Gastroesophageal sphincter (tissue), 4 donors: ENCODE measurements at places on chromosomes 1 and 21. TPM values are rescaled to one million over a fixed set of nuclear protein-coding genes. Genes with fewer than 3 reads are reported as not detected.
A peak's percentile ranks its signal among the peaks of the same experiment; 100 is the strongest.

COL9A2 gene
- 12.0 TPM for total RNA-seq

KMO gene
- 1.1 TPM for total RNA-seq

TCHHL1 gene
- total RNA-seq = not detected

DCDC2B gene
- not detected for total RNA-seq

BGLAP gene
- not detected for total RNA-seq

FAM151A gene
- total RNA-seq = not detected

DIO1 gene
- total RNA-seq = not detected

LEFTY1 gene
- not detected for total RNA-seq

FBLIM1 gene
- 49.7 TPM for total RNA-seq

NTMT2 gene
- not detected for total RNA-seq

FOXD3 gene
- total RNA-seq = 2.3 TPM

LRRC3 gene
- 2.7 TPM for total RNA-seq

PGLYRP4 gene
- total RNA-seq = not detected

FLG gene
- under 0.01 TPM for total RNA-seq

DNA sequence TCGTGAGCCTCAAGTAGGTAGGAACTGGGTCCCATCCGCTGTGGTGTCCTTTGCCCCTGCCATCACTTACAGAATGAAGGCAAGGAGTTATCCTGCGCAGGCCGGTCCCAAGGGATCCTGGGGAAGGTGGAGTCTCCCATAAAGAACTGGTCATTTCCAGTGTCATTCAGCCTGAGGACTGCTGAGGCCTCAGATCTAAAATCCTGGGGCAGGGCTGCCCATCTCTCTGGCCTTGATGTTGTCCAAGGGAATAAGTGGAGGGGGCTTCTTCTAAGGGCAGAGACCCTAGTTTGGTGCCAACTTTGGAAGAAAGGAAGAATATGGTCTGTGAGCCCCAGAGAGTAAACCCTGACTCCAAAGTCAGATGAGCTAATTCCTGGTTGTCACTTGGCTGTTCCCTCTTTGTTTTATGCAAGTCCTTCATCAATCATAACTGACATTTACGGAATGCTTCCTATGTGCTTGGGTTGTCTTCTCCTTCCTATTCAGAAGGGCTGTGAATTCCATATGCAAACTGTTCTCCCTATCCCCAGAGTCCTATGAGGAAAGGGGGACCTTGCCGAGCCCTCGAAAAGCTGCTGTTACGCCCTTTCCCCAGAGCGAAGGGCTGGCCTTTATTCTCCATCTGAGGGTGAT, 6.9 kb downstream of the IFI6 start:
- H3K27me3 ChIP-seq = no peaks in the 10 kb centered on the region
- H3K4me1 ChIP-seq = peaks cover 12% of the 10 kb centered on the region
- ATAC-seq = no peak
- H3K4me3 ChIP-seq = no peak overlapping the region

GRCh38 chr1:44290250-44291094, 64.6 kb downstream of the ERI3 start:
- no peak overlapping the region for H3K4me3 ChIP-seq
- ATAC-seq = no peak

DNA sequence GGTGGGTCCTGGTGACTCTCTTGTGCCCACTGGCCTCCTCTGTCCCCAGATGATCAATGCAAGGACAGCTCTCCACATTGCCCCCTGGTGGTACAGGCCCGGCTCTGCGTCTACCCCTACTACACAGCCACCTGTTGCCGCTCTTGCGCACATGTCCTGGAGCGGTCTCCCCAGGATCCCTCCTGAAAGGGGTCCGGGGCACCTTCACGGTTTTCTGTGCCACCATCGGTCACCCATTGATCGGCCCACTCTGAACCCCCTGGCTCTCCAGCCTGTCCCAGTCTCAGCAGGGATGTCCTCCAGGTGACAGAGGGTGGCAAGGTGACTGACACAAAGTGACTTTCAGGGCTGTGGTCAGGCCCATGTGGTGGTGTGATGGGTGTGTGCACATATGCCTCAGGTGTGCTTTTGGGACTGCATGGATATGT, 10.8 kb downstream of the ADAMTSL4 start:
- H3K4me3 ChIP-seq = peak overlapping the region; percentile 64
- H3K27me3 ChIP-seq = no peaks in the 10 kb centered on the region
- H3K36me3 ChIP-seq = no peaks in the 10 kb centered on the region
- ATAC-seq = no peak

DNA sequence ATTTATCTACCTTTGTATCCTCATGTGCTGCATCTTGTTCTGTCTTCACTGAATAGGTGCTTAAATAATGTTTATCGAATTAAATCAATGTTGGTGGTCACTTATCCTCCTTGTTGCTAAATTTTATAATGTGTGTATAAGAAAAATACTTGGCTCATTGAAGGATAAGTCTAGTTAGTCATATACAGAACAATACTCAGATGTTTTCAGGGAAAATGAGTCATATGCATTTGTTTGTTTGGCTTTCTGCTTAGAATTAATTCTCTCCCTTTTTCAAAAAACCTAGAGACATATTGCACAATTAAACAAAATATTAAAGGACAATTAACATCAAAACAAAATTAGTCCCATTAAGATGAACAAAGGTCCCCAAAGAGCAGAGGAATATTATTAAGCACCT, 89.0 kb downstream of the UBE2U start:
- peaks cover 7% of the 10 kb centered on the region for H3K27me3 ChIP-seq
- H3K27ac ChIP-seq = no peak overlapping the region
- no peak overlapping the region for H3K4me3 ChIP-seq
- H3K4me1 ChIP-seq = no peaks in the 10 kb centered on the region

- H3K27me3 ChIP-seq = no peaks in the 10 kb centered on the region
- ATAC-seq = no peak
- no peak overlapping the region for H3K27ac ChIP-seq
- H3K4me3 ChIP-seq = no peak overlapping the region
- H3K4me1 ChIP-seq = no peaks in the 10 kb centered on the region
- no peaks in the 10 kb centered on the region for H3K36me3 ChIP-seq
Observed at GRCh38 chr1:212481438-212481767, 48.7 kb downstream of the NENF start.

DNA sequence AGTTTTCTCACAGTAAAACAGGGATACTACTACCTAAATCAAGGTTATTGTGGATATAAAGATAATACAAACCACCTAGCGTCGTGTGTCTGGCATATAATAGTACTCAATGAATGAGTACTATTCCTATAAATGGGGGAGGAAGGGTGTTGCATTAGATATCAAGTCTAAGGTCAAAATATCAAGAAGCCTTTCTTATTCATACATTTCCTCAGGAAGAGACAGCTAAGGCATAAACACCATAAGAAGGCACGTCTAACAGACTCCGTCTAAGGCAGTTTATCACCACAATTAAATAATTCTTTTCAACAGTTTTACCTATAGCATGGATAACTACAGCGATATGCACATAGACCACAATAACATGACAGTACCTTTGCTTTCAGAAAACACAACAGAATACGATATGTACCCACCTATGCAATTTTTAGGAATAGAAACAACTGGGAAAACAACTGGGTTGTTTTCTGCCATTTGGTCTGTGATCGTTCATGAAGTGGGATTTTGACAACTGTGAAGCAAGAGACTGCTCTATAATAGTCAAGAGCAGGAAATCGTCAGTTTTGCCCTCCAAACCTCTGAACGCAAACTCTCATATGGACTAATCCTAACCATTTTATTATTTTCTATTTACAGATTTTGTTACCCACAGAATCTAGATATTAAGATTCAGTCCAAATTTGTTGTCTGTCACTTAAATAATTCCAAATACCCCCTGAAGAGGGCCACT, 53.1 kb downstream of the HNRNPR start:
- ATAC-seq = no peak
- no peak overlapping the region for H3K4me3 ChIP-seq
- no peaks in the 10 kb centered on the region for H3K4me1 ChIP-seq
- no peak overlapping the region for H3K27ac ChIP-seq
- H3K36me3 ChIP-seq = no peaks in the 10 kb centered on the region

GRCh38 chr1:165543532-165544438, at the start of gene LRRC52:
Gene LRRC52, plus strand, starts transcription at chr1:165544000. Its CDS starts 297 bp downstream, at chr1:165544297.
- H3K4me1 ChIP-seq = no peaks in the 10 kb centered on the region
- peak within 1 kb of the TSS; percentile 0 for H3K27ac ChIP-seq
- no peak for ATAC-seq
- H3K27me3 ChIP-seq = no peaks in the 10 kb centered on the region
- no peaks in the 10 kb centered on the region for H3K36me3 ChIP-seq

DNA sequence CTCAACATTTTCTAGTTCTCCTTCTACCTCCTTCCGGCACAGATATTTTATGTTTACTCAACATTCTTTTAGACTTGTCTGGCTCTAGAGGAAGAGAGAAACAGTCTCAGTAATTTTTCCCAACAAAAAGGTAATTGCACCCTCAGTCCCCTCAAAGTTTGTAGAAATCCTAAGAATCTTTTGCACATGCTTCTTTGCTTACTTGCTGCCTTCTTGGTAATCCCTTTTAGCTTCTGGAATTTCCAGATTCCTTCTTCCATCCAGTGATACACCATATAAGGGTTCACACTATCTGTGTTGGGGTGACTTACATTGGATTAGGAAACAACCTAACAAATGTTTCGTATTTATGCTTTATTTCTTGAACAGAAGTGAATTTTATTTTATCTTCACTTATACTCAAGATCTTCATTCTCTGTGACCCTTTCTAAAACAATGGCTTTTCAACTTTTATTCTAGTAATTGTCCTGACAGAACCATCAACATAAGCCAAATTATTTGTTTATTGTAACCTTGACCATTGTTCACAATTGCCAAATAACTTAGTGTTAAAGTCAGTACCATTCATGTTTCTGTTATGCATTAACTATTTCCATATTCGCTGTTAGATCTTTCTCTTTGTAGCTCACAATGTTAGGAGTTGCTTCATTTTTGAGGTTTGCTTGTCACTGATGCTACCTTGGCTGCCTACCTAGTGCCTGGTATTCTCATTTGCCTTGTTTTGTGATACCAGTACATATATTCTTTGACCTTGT, 238.1 kb downstream of the HMCN1 start:
- H3K4me3 ChIP-seq = no peak overlapping the region
- peaks cover 10% of the 10 kb centered on the region for H3K36me3 ChIP-seq
- no peaks in the 10 kb centered on the region for H3K4me1 ChIP-seq
- peak overlapping the region; percentile 6 for H3K27ac ChIP-seq

DNA sequence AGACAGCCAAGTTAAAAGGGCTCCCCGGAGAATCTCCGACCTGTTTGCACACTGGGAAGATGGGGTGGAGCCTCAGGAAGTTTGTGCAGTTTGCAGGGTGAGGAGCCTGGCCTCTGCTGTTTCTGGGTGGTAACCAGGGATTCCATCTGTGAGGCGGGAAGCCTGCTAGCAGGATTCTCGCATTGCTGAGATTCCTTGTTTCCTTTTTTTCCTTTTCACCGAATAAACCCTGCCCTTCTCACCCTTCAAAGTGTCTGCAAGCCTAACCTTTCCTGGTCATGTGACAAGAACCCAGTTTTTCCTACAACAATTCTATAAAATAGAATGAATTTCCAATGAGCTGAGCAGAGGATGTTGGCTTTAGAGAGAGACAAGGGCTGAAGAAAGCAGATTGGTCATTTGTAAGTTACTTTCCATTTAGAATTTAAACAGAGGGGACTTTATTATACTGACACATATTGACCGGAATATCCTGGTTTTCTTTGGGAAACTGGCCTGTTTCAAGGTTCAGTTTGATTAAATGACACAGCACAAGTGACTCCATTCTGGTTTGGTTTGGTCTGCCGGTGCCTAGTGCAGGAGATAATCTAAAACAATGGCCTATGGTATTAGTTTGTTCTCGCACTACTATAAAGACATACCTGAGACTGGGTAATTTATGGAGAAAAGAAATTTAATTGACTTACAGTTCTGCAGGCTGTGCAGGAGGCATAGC, 48.7 kb upstream of the DNAH14 start:
- no peak overlapping the region for H3K4me3 ChIP-seq
- no peak for ATAC-seq
- no peaks in the 10 kb centered on the region for H3K27me3 ChIP-seq
- no peaks in the 10 kb centered on the region for H3K36me3 ChIP-seq
- H3K27ac ChIP-seq = no peak overlapping the region
- no peaks in the 10 kb centered on the region for H3K4me1 ChIP-seq

GRCh38 chr1:118264343-118264742, 79.3 kb upstream of the SPAG17 start:
- H3K27ac ChIP-seq = no peak overlapping the region
- H3K36me3 ChIP-seq = no peaks in the 10 kb centered on the region
- H3K4me3 ChIP-seq = no peak overlapping the region
- H3K4me1 ChIP-seq = no peaks in the 10 kb centered on the region
- ATAC-seq = no peak
- H3K27me3 ChIP-seq = no peaks in the 10 kb centered on the region

GRCh38 chr21:45719177-45719802, 75.8 kb downstream of the PCBP3 start:
- H3K36me3 ChIP-seq = no peaks in the 10 kb centered on the region
- no peak overlapping the region for H3K27ac ChIP-seq
- no peaks in the 10 kb centered on the region for H3K27me3 ChIP-seq
- no peak overlapping the region for H3K4me3 ChIP-seq
- no peak for ATAC-seq

GRCh38 chr1:41044187-41044586, 22.7 kb upstream of the SLFNL1 start:
- ATAC-seq = no peak
- H3K36me3 ChIP-seq = no peaks in the 10 kb centered on the region
- no peak overlapping the region for H3K4me3 ChIP-seq
- H3K27ac ChIP-seq = peak overlapping the region; percentile 68
- no peaks in the 10 kb centered on the region for H3K27me3 ChIP-seq

- H3K4me3 ChIP-seq = no peak overlapping the region
- no peaks in the 10 kb centered on the region for H3K27me3 ChIP-seq
- H3K4me1 ChIP-seq = no peaks in the 10 kb centered on the region
Observed at GRCh38 chr1:216902669-216903381, 179.6 kb upstream of the ESRRG start.

- H3K27ac ChIP-seq = no peak overlapping the region
- ATAC-seq = no peak
- peaks cover 100% of the 10 kb centered on the region for H3K36me3 ChIP-seq
- no peak overlapping the region for H3K4me3 ChIP-seq
Observed at GRCh38 chr1:156796340-156797097, 20.1 kb downstream of the SH2D2A start.
